ENCODE measurements at places on chromosomes 2 and 18.

GRCh38 chr2:232139786-232140562 lies 178.5 kb downstream of the DIS3L2 start:
- no peak for DNase-seq

- DNase-seq = no peak
Measured at GRCh38 chr2:46847185-46847710, 68.4 kb downstream of the MCFD2 start.

GRCh38 chr2:78811955-78812610 lies 213.4 kb upstream of the REG3G start:
- no peak for DNase-seq

DNA sequence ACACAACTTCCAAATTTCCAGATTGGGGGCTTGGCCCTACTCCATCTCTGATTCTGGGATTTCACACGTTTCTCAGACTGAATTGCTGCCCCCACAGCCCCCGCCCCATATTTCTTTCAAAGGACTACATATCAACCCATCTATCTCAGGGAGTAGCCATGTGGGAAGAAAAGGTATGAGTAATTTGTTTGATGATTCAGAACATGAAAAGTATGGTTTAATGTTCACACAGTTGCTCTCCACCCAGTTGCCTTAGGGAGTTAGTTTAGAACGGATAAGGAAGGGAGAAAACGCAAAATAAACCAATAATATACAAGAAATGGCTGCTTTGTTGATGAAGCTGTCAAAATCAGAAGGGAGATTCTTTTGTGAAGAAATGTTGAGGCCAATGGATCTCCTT lies 145.1 kb downstream of the PIEZO2 start:
- no peak for DNase-seq

DNA sequence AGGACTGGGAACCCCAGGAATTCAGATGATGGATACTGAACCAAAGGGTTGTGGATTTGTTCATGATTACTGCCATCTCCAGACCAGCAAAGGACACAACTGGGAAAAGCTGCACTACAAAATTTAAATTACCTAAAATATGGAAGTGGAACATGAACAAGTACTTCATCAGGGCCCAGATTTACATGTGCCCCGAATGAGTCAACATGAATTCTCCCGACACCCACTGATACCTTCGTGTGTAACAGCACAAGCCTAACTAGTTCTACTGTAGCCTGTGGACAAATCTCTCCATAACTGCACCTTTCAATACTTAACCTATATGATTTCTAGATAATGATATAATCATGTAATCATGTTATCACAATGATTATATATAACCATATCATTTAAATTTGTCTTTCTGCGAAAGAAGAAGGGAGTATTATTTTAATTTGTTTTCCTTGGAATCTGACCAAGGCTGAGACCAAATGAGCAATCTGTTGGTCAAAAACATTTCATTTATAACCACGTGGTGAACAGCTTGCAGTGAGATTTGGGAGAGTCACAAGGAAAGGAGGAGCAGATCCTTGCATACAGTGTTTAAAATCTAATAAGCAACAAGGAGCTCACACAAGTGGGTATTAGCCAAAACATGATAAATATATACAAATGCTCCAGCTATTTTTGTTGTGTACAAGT lies 70.5 kb downstream of the CACNB4 start:
- DNase-seq = no peak

DNA sequence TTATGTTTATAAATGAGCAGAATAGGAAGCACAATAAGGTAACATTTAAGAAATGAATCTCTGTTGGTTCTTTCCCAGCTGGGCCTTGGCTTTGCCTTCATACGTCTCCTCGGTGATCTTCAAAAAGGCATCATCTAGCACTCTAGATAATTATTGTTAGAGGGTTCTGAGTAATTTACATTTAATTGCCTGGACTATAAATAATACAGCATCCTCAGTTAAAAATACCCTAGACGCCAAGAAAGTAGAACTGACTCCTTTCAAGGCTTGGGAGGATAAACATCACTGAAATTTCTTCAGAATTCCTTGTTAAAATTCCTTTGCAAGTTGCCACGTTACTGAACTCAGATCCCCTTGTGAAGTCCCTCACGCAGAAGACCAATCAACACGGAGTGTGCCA lies 199.7 kb upstream of the BOD1L2 start:
- no peak for DNase-seq

DNA sequence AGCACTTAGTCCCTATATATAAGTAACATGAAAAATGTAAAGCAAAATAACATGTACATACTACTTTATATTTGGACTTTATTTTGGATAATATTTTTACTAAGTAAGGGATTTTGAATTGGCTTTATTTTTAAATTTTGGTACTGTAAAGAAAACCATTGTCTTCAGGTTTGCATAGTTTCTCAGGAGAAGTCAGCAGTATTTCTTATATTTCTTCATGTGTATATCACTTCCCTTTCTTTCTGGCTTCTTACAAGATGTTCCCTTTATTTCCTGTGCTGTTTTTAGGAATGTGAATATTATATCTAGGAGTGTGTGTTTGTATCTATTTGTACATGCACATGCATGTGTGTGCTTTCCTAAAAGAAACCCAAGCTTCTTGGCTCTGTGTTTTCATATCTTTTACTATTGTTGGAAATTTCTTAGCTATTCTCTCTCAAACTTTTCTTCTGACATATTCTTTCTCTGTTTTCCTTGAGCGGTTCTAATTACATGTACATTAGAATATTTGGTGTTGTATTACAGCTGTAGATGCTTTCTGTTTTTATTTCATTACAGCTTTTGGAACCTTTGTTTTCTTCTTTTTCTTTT lies 1549.7 kb upstream of the ACVR2A start:
- DNase-seq = no peak

- DNase-seq = no peak
Measured at GRCh38 chr2:134869946-134870736, 31.7 kb downstream of the ACMSD start.

GRCh38 chr18:79434607-79435401 lies 39.1 kb downstream of the NFATC1 start:
- no peak for DNase-seq

DNA sequence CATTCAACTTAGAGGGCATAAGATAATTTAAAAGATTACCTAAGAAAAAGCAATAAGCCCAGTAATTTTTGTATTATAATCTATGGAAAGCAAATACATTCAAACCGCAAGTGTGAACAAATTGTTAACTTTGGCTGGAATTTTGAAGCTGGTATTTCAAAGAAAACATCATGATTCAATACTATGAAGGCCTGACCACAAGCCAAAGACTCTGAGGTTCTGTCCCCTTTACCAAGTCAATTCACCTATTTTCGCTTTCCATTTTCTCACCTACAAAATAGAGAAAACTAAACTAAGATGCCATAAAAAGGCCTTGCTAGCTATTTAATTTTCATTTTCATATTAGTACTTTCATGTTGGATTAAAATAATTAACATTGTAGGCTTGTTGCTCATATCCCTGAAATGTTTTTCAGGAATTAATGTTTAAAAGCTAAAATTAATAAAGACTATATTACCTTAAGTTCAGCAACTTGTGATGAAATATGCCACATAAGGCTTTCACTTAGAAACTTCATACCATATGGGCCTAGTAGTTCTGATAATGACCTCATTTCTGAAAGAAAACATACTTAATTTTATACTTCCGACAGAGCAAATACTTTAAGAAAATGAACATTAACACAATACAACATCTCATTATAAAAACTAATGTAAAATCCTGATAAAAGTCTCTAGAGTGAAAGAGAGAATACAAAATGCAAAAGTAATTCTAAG lies 85.7 kb upstream of the FRZB start:
- peak; percentile 34 for DNase-seq

DNA sequence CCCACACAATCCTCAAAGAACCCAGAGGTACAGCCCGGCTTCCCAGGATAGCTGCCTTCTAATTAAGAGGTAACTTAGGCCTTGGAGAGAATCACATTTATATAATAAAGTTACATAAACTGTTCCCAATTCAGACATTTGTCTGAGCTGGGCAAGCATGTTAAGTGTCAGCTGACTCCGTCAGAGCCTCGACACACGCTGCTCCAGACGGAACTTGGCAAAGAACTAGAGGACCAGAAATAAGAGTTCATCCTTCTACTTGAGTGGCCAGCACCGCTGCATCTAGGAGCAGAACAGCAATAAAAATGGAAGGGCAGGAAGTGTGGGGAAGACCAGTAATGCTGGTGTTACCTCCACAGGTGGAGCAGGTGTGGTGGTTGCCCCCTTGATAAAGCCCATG lies 80.5 kb downstream of the MYO5B start:
- DNase-seq = no peak

- peak; percentile 50 for DNase-seq
Measured at GRCh38 chr2:219247678-219248642, 2.7 kb downstream of the STK16 start.

DNA sequence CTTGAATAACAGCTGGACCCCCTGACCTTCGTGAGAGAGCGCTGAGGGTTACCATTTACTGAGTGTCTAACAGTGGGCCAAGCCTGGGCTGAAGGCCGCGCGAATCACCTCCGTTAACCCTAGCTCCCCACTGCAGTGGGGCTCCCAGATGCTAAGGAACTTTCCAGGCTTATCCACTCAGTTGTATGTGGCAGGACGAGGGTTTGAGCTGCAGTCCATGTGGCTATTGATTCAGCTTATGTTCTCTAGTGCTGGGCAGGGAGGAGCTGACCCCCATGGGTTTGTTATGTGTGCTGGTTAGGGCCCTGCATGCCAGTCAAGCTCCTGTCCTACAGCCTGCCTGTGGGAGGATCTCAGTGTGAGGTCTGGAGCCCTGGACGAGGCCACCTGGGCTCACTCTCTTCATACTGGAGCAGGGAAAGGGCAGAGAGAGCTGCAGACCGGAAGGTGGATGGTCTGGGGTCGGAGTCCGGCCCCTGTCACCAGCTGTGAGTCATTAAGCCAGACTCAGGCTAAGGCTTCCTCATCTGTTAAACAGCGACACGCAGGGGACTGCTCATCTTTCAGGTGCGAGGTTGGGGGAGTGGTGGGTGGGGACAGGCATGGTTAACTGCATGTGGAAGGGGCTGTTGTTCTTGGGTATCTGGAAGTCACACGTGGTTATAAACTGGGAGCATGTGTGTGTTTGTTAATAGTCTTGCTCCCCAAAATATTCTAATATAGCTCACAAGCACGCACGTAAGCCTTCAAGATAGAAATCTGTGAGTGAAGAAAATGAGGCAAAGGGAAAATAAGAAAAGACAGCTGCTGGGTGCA lies 6.6 kb downstream of the PSD4 start:
- no peak for DNase-seq

DNA sequence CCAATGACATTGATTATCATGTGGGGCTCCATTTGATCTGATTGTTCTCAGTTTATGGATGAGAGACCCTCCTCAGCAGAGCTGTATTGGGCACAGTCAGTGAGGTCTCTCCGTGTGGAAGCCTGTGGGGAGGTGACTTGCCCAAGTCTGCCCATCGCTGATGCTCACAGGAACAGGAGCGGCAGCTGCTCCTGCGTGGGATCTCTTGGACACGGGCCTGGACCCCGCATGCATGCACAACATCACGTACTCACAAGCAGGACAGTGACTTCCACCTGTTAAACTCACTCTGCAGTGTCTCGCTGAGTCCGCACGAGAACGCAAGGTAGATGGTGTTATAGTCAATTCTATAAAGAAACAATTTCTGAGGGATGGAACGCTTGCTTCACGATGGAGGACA lies 55.0 kb downstream of the KCNF1 start:
- no peak for DNase-seq

DNA sequence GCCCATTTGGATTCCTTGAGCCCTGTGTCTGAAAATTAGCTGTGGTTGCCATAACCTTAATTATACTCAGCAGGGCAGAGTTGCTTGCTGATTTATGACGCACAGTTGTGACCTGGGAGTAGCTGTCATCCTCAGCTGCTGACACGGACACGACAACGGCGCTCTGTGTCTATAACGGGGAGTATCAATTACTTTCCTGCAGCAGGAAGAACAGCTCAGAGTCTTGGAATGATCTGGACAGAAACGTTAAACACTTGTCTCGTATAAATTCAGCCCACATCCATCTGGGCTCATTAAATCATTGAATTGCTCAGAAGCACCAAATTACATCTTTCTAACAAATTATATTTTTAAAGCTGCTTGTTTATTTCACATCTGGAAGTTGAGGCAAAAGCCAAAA lies 116.3 kb downstream of the SEPTIN10 start:
- no peak for DNase-seq

DNA sequence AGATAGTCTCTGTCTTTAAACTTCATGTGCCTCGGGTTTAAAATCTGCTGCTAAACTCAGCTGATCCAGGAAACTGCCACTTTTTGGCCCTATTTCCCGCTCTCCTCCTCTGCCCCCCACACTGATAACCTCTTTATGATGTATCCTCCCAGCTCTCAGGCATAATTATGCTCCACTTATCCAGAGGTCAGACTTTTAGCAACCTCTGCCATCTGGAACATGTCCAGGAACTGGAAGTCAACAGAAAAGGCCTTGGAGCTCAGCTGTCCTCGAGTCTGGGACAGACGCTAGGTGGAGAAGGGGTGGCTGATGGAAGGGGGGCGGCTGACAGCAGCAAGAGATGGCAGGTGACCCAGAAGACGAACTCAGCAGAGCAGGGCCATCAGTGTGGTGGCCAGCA lies 41.2 kb downstream of the ASAP2 start:
- no peak for DNase-seq

GRCh38 chr2:101474731-101475384 lies at the start of gene RFX8:
TSS of gene RFX8 (minus strand) at chr2:101475112. CDS start at chr2:101466848, 8,264 bp downstream.
- peak; percentile 96 for DNase-seq

GRCh38 chr2:16664809-16665747 lies 556 bp downstream of the CYRIA start:
- no peak for DNase-seq

DNA sequence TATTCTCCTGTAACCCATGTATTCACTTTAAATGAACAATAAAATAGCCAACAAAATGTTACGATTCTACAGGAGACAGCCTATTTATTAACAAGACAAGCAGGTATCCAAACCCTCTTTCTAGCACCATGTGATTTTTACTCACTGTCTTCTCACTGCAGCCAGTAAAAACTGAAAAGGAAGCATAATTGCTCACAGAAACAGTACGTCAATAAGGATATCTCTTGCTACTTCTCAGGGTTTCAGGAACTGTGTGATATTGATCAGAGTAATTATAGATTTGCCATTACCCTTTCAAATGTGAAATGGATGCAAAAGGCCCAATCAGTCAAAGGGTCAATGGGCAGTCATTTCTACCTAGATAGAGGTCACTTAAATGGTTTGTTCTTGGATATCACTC lies 1473.8 kb upstream of the DDX18 start:
- no peak for DNase-seq

DNA sequence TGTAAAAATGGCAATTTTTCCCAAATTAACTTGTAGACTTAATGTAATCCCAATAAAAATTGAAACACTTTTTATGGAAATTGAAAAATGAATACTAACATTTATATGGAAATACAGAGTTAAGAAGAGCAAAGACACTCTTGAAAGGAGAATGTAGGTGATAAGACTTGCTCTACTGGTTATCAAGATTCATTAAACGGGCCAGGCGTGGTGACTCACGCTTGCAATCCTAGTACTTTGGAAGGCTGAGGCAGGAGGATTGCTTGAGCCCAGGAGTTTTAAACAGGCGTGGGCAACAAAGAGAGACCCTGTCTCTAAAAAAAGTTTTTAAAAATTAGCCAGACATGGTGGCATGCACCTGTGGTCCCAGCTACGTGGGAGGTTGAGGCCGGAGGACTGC lies 29.5 kb upstream of the ZNF396 start:
- no peak for DNase-seq
